ENCODE measurements at places on chromosomes 2 and 18.

DNA sequence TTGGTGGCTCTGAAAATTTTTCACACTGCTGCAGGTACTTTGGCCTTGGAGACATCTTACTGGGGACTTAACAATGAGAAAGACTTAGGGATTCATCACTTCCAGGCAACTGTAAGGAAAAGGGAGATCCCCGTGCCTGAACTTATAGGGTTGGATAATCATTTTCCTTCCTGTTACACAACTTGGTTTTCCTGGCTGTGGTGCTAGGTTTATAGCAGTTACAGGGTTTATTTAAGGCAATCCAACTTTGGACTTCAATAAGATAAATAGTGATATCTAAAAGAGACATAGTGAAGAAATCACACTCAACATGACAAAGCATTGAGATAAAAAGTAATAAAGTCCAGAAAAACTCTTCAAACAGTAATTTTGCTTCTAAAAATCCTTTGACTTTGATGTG, 70.2 kb upstream of the RAPH1 start:
- DNase-seq: no peak

DNA sequence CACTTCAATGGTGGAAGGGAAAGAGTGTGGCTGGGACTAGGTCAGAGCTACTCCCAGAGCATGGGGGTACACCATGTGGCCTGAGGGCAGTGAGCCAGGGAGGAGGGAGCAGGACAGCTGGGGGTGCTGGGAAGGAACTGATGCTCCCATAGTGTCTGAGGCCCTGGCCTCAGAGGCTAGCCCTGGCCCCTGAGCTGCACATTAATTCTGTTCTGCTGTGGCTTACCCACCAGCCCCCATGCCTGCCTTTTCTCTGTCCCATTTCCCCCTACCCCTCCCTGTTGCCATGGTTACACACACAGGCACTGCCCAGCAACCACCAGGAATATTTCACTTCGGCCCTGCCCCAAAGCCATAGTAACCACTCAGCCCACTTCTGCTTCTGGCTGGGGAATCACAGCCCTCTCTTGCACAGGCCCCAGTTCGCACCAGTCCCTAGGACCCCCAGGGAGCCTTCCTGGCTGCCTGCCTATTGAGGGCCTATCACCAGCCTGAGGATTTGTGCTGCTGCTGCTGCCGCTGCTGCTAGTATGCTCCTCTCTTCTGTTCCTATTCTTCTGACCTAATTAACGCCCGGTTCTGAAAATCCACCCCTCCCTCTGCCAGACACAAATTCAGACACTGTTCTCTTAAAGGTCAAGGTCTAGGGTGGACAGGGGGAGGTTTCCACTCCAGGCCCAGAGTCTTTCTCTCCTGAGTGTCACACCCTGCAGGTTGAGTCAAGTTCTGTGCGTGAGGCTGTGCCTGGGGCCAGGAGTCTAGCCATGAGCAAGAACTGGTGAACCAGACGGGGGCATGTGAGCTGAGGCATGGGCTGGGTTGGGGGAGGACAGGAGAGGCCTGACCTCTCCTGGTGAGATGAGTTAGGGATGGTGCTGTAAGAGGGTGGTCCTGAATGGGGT, 87.1 kb upstream of the MCFD2 start:
- DNase-seq: no peak

- no peak for DNase-seq
These were observed 40.5 kb downstream of the MYO3B start for GRCh38 chr2:170218456-170218855.

DNA sequence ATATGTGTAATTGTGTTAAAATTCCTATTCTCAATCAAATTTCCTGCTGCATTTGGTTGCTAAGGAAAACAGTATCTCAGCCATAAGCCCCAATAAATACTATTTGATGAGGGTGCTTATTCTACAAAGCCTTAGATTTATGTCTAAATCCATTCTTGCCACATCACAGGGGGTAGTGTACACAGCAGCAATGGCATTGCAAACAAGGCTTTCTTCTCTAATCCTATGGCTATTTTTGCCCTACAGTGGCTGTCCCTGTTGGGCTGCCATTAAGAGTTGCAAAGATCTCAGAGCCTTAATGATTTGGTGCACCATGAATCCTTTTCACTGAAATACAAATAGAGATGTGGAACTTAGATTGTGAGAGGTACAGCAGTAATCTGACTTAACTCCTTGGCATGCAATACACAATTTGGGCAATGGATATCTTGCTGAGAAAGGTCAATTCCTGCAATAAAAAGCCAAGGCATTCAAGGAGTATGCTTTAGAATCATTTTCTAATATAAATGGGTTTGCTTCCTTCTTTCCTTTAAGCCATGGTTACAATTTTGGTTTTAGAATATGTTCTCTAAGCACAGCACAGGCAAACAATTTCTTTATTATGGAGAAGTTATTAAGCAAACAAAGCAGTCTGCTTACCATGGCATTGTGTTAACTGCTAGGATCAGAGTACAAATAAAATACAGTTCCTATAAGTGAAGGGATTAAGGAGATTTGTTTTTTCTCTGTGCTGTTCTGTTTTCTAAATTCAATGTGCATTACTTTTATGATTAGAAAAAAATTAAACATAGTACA, 69.8 kb upstream of the CD302 start:
- DNase-seq: no peak

- no peak for DNase-seq
These were observed 97.4 kb downstream of the ADD2 start for GRCh38 chr2:70670626-70671025.

- DNase-seq: no peak
These were observed 4.9 kb upstream of the DNAH7 start for GRCh38 chr2:196073521-196073920.

GRCh38 chr2:79083597-79084251, 4.1 kb downstream of the REG1B start:
- DNase-seq: no peak

GRCh38 chr2:23619941-23620340, 235.0 kb downstream of the KLHL29 start:
- DNase-seq: no peak

GRCh38 chr2:111017034-111017622, 103.6 kb upstream of the BCL2L11 start:
- DNase-seq: no peak

GRCh38 chr18:57475408-57475807, 40.2 kb downstream of the ONECUT2 start:
- DNase-seq: no peak

- no peak for DNase-seq
These were observed 187.1 kb downstream of the DYM start for GRCh38 chr18:49273241-49273880.

DNA sequence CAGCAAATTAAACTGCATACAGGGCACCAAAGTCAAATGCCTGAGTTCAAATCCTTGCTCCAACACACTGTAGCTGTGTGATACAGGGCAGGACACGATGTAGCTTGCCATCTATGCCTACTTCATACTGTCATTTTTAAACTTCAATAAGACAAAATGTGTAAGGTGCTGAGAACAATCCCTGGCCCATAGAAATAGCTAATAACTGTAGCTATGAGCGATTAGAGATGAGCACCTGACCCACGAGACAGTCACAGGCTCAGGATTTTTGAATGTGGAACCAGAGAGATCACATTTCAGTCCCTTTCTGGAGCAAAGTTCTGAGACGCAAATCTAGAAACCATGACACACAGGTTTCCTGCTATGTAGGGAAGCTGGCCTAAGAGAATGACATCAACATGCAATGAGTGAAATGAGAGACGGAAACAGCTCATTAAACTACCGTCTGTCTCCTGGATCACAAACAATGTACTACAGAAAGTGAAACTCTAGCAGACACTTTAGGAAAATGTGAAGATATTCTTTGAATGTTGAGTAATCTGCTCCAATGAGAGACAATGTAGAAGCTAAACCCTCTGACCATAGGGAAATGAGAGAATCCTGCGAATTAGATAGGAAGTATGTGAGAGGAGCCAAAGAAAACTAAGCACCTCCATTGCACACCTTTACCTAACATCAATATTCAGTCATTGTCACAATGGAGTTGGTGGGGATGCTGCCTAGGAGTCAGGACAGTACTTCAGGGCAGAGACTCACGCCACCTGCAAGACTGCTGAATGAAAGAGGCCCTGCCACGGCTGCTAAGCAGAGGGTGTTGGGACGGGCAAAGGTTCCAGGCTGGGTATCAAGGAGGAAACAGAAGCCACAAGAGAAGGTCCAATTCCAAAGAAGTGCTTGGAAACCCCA, 25.5 kb downstream of the B4GALT6 start:
- DNase-seq: no peak

Data from stimulated activated CD4-positive, alpha-beta T cell treated with anti-CD3 and anti-CD28 coated beads, TNF-alpha, amount 100 ng/mL, for 48 hours (primary cell).